Stimulated activated CD8-positive, alpha-beta memory T cell treated with anti-CD3 and anti-CD28 coated beads, Interleukin-15, amount 100 ng/mL, for 4 hours (primary cell): ENCODE measurements at places on chromosomes 1 and 21.
A peak's percentile ranks its signal among the peaks of the same experiment; 100 is the strongest.

- DNase-seq = no peak
Observed at GRCh38 chr1:29380532-29380931, 144.2 kb downstream of the PTPRU start.

DNA sequence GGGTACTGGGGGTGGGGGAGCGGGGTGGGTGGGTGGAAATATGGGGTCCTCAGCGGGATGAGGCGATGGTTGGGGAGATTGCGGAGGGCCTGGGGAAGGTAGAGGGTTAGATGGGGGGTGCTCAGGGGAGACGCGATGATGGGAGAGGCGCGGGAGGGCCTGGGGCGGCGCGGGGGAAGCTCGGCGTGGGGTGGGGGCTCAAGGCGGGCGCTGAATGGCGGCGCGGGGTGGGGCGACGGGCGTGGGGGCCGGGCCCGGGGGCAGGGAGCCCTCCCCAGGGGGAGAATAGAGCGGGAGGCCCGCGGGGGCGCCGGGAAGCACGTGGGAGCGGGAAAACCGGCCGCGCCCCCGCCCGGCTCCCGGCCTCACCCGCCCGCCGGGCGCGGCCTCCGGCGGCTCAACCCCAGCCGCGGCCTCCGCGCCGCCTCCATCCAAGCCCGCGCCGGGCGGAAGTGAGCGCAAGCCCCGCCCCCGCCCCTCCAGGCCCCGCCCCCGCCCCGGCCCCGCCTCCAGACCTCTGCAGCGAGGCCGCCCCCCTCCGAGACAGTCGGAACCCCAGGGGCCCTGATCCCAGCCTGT lies at the start of gene FAAP20:
TSS of gene FAAP20 (minus strand) at position 454 of the 579 bp plus-strand sequence. CDS start at position 431, 23 bp downstream.
- DNase-seq = peak; percentile 66

- no peak for DNase-seq
Observed at GRCh38 chr1:204154568-204155255, 2.9 kb upstream of the ETNK2 start.

DNA sequence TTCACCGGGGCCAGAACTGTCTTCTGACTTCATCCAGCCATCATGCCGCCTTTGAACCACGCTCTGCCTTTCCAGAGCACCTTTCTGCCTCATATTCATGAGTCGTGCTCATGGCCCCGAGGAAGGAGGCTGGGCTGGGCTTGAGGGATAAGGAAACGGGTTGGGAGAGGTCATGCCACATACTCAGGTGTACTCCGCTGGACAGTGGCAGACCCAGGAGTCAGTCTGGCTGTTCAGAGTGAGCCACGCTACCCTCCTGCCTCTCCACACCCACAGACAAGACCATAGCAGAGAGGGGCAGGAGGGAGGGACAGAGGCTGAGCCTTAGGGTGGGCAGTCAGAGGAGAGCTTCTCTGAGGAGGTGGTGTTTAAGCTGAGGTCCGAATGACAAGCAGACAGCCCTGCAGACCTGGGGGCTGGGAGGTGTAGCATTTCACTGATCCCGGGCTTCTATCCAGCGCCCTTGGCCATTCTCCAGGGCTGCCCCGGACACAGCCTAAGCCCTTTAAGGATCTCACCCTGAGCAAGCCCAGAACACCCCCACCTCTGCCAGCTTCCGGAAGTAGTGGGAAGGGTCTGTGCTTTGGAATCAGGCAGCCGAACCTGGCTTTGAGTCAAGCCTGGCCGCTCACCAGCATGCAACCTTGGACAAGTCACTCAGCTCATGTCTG lies 102.3 kb downstream of the LACTBL1 start:
- DNase-seq = no peak

DNA sequence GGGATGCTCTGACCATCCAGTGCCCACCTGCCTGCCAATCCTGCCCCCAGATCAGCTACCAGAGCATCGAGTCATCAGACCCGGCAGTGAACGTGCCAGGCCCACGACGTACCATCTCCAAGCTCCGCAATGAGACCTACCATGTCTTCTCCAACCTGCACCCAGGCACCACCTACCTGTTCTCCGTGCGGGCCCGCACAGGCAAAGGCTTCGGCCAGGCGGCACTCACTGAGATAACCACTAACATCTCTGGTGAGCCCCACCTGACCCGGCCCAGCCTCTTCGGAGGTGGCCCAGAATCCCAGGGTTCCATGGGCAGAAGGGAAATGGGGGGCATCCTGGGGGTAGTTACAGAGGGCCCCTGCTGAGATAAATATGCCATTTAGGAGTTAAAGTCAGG lies 43.1 kb downstream of the PTPRU start:
- no peak for DNase-seq

- DNase-seq = no peak
Observed at GRCh38 chr1:195790514-195791168, 817.6 kb downstream of the KCNT2 start.

DNA sequence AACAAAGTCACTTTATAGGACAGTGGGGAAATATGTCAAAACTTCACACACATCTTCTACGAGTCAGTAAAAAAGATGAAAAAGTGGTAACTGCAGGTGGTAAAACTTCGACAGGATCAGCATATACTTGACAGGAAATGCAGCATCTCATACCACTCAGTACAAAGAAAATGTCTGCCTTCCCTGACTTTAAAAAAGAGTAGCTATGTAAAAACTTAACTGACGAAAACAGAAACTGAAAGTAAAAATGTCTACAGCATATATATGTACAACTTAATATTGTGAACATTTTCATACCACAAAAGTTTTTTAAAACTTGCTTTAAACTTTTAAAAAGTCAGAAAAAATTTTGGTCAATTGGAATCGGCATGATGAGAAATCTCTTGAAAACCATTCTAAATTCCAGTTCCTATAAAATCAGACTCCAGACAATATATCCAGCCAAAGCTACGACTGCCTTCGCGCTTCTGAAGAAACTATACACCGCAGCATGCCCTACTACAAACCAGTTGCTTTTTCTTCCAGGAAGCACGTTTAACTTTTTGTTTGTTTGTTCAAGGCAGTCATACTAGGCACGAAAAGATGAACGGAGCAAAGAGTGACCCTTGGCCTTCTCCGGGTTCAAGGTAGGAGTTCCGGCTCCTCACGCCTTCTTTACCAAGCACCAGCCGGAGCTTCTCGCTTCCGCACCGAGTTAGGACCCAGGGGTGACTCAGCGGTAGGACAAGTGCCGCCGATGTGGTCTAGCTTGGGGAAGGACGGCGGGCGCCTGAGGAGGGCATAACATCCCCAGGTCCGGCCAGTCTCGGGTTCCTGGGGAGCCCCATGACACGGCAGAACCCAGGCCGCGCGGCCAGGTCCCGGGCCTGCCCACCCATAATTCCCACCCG lies 612 bp downstream of the PSMA5 start:
- DNase-seq = no peak

DNA sequence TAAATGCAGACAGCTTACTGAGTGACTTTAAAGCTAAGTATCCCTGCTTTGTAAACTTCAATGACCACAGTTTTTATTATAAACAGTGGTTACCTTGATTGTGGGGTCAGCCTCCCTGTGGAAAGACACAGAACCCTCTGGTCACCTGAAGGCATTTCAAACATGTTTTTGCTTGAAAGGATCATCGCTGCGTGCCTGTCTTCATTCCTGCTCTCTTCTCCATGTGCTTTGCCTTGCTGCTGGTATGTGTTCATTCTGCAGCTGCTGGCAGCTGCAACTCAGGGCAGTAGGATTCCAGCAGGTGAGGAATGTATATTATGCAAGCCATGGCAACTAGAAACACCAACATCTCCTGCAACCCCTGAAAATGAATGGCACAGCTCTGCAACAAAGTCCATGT lies 81.0 kb upstream of the VAV3 start:
- no peak for DNase-seq

GRCh38 chr1:86714561-86715244 lies 10.3 kb downstream of the SH3GLB1 start:
- DNase-seq = no peak

DNA sequence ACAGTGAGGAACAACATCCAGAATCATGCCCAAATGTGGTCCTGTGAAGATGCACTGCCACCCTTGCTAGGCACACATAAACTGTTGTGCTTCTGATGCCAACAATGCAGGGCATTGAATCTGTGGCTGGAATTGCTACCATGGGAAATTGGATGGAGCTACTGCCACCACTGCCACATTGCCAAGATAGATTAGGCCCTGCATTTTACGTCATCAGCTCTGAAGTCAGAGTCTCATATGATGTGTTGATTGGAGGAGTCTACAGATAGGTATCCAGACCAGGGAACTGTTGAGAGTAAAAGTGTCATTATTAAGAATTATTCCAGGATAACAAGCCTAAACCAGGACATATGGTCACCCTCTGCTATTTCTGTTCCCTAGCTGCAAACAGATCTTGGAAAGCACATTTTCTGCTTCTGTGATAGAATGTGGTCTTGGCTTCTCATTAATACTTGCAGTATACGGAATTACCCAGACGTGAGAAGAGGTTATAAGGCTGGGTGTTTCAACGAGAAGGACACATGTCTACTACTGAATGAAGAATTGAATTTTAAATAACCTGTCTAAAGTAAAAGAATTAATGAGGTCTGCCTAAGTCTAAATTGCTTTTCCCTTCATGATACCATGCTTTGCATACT lies 106.6 kb downstream of the TNNI3K start:
- DNase-seq = no peak
